ENCODE measurements at places on chromosomes 2 and 18.

DNA sequence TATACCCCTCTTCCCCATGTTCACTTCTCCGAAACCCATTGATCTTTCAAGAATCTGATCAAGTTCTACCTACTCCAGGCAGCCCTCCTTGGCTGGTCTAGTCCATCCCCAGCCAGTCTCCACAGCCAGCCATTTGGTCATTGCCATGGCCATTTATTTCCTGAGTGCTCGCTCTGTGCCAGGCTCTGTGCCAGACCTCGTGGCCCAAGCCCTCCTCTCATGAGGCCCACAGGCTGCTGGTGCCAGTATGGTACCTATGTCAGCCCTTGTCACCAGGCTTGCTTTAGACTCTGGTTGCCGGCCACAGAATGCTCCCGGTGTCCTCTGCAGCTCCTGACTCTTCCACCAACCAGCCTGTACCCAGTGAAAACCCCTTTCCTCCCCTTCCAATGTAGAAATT, 78.8 kb downstream of the CELF4 start:
- no peak for DNase-seq

GRCh38 chr2:226477221-226478108, 322.2 kb downstream of the IRS1 start:
- DNase-seq, result peak; percentile 23

- DNase-seq, result no peak
These were observed 121.0 kb upstream of the SLC39A10 start for GRCh38 chr2:195535911-195536522.

- no peak for DNase-seq
These were observed 463.2 kb upstream of the ZEB2 start for GRCh38 chr2:144983107-144983506.

GRCh38 chr2:151040039-151040438, 221.6 kb downstream of the RBM43 start:
- DNase-seq, result no peak

GRCh38 chr2:66957198-66957597, 439.9 kb upstream of the ETAA1 start:
- no peak for DNase-seq

GRCh38 chr2:19854596-19855541, 46.9 kb downstream of the TTC32 start:
- DNase-seq, result no peak
